ENCODE measurements at places on chromosomes 11 and 22.

DNA sequence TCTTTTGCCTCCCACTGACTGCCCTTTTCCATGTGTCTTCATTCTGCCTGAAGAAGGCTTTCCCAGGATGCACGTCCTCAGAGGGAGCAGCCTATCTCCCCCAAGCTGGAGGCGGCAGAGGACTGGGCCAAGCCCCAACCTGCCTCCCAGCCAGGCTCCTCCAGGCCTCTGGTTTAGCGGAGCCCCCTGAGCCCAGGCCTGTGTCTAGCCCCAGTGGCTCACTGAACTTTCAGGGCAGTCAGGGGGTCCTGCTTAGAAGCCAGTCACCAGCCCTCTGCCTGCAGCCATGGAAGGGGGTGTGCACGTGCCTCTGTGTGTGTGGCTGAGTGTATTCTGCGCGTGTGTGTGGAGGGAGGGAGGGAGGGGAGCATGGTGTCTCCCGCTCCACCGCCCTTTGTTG is 10.4 kb upstream of the GRK2 start:
- DNase-seq: peak; percentile 33

GRCh38 chr22:46280999-46281623 is 13.3 kb downstream of the TTC38 start:
- DNase-seq: peak; percentile 53

GRCh38 chr11:67611165-67611564 is 4.4 kb downstream of the NDUFV1 start:
- no peak for DNase-seq

- no peak for DNase-seq
Observed at GRCh38 chr22:35299217-35299672, 449 bp upstream of the TOM1 start.

- DNase-seq: no peak
Observed at GRCh38 chr11:47523490-47524225, 29.3 kb downstream of the CELF1 start.

- DNase-seq: no peak
Observed at GRCh38 chr11:95831198-95831883, 41.0 kb downstream of the CEP57 start.

All from sigmoid colon (tissue), 7 donors.